Stimulated activated CD8-positive, alpha-beta memory T cell treated with anti-CD3 and anti-CD28 coated beads, Interleukin-7, amount 100 ng/mL, for 48 hours (primary cell): ENCODE measurements at places on chromosomes 7 and 10.

DNA sequence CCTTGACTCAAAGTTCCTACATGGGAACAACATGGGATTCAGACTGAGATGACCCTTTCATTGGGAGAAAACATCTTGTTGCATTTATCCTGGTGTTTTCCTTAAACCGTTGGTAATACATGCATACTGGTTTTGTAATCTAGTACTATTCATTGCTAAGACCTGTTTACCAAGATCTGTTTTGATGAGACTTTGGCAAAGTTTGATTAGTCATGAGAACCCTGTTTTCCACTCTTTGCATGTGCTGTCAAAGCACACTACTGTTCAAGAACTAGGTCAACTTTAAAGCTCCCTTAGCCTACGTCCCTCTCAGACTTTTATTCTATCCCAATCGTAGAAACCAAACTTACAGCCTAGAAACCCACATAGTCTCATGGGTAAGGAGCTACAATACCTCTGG is 650.9 kb downstream of the GATA3 start:
- no peak for DNase-seq

DNA sequence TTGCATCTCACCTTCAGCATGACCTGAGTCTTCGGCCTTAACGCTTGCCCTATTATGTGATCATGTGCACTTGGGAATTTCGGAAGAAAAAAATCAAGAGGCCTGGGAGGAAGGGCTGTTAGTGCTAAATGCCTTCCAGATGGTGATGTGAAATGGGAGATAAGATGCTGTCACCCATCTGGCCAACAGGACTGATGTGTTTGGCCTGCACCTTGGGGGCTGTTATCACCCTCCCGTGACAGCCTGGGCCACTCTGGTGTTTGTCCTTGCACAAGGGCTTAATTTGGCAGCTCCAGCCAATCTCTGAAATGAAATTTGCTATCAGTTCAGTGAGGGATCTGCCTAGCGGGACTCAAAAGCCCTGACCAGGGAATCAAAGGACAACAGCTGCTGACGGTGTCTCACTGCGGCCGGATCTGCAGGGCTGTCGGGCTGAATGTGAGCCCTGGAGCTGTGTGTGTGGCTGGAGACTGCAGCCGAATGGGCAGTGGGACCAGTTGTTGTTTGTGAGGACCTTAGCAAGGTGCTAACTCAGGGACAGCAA is 131.4 kb upstream of the BTBD16 start:
- no peak for DNase-seq

DNA sequence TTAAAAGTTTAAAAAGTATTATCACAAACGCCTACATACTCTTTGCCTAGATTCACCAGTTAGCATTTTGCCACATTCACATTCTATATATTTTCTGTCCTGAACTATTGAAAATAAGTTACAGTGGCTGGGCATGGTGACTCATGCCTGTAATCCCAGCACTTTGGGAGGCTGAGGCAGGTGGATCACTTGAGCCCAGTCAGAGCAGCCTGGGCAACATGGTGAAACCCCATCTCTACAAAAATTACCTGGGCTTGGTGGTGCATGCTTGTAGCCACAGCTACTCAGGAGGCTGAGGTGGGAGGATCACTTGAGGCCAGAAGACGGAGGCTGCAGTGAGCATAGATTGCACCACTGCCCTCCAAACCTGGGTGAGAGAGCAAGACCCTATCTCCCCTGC is 5.3 kb downstream of the ARPC1A start:
- no peak for DNase-seq

GRCh38 chr10:124830445-124830844 is 28.8 kb downstream of the ABRAXAS2 start:
- no peak for DNase-seq

DNA sequence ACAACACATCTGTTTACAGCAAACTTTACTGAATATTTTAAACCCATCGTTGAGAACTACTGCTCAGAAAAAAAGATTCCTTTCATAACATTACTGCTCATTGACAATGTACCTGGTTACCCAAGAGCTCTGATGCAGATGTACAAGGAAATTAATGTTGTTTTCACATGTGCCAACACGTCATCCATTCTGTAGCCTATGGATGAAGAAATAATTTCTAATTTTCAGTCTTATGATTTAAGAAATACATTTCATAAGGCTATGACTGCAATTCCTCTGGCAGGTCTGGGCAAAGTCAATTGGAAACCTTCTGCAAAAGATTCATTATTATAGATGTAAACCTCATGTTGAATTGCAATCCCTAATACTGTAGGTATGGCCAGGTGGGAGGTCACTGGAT is 16.7 kb upstream of the CNNM1 start:
- no peak for DNase-seq

GRCh38 chr7:140342727-140343514 is 55.4 kb downstream of the SLC37A3 start:
- no peak for DNase-seq

GRCh38 chr7:20799566-20800366 is 13.1 kb upstream of the SP8 start:
- no peak for DNase-seq

GRCh38 chr7:73799282-73800141 is 29.4 kb upstream of the CLDN3 start:
- no peak for DNase-seq

GRCh38 chr7:39667341-39667923 is 44.1 kb downstream of the RALA start:
- DNase-seq = no peak

DNA sequence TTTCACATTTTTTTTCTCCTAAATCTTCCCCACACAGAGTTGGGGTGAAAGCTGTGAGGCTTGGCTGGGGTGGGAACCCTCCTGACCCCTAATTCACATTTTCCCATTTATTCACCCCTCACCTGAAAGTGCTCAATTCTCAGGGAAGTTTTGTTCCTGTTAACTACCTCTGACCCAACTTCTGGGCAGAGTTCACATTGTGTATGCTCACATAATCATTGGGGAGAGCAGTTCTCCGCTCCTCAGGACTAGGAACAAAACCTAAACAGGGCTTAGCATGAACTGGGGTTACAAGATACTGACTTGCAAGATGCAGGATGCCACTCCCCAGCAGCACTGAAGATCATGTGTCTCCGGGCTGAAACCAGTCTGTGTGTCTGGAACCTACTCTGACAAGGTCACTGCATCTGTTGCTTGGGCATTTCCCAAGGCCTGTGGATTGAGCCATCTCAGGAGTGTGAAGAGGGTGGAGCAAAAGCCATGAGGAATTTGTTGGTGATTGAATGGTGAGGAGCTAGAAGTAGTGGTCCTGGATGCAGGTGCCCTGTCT is 258.1 kb upstream of the IGFBP3 start:
- no peak for DNase-seq

DNA sequence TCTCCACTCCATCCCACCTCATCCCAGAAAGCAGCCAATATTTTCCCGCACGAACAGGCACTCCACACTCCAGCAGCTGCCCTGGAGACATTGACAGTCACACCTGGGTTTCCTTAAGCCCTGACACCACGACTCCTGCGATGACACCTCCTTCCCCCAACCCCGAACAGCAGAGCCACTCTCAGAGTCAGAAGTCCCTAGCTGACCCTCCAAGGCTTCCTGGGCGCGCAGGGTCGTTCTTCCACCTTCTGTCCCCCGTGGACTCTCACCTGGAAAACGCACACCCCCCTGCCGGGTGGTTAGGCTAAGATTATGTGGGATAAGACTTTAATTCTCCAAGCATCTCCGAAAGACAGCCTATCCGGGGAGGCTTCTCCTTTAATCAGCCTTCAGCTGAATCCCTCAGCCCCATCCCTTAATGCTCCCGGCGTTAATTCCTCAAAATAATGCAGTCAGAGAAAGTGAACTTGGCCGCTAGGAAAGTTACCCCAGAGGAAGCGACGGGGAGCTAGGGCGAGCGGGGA is 1.1 kb downstream of the DENND11 start:
- no peak for DNase-seq

DNA sequence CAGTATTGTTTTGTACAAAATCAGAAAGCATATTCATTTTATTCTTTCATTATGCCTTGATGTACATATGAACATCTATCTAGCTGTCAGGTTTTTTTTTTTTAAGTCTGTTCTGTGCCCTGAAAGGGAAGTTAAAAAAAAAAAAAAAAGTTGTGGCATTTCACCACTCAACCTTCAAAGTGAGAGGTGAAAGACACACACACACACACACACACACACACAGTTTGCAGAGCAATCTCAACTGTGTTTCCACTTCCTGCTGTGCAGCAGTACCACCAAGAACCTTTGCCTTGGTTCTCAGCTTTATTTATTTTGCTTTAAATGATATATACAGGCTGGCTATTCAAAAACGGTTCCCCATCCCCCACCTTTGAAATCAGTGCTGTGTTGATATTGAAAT is 955.6 kb downstream of the GATA3 start:
- DNase-seq = no peak

DNA sequence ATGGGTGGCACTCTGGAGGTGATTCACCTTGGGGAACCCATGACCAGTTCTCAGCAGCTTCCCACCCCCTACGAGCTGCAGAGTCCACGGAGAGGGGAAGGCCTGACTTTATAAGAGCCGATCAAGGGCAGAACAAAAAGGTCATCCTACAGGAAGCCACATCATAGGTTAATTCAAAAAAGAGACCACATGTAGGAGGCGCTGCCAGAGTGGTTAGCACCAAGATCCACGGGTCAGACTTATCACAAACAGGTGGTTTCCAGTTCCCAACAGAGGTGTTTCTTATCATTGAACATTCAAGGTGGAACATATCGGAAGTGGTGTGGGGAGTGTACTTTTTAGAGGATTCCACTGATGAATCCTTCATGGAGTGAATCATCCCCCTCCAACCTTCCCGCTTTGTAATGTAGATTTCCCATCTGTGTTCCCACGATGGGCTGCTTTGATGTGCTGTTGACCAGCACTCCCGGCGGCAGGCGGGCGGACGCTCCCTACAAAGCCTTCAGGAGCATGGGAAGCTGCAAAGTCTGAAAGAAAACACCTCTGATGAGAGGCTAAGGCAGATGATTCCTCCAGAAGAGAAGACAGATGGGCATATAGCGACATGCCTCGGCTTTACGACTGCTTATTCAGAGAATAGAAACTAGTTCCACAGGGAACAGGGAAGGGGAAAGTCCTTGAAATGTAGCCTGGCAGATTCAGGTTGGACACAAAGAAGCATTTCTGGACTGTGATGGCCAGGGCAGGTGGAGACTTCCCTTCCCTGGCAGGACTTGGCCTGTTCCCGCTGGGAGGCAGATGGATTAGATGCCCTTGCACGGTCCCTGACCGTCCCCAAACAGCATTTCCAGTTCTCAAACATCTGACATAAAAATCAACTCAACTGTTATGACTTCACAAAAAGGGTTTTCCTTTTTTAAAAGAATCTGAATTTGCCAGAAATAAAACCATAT is 66.5 kb downstream of the AFAP1L2 start:
- DNase-seq = peak; percentile 41

GRCh38 chr10:25047088-25047487 is 30.7 kb downstream of the THNSL1 start:
- DNase-seq = no peak

- no peak for DNase-seq
These were observed 24.0 kb upstream of the EIF5AL1 start for GRCh38 chr10:79488336-79488735.
